ENCODE measurements at places on chromosomes 3 and 15. TPM values are rescaled to one million over a fixed set of nuclear protein-coding genes. Genes with fewer than 3 reads are reported as not detected.

Gene REC114
- not detected for total RNA-seq

Gene SLC28A1
- total RNA-seq = not detected

Gene ALPK3
- 3.2 TPM for total RNA-seq

Gene GAP43
- not detected for total RNA-seq

Gene C3orf80
- 0.38 TPM for total RNA-seq

Gene GPR149
- total RNA-seq = not detected

Gene ASB14
- not detected for total RNA-seq

Gene AHSG
- not detected for total RNA-seq

Gene GUCA1C
- not detected for total RNA-seq

Gene SH2D7
- total RNA-seq = not detected

Gene LRRC34
- total RNA-seq = 1.9 TPM

Gene CAV3
- total RNA-seq = not detected
